ENCODE measurements at places on chromosomes 11 and 22.
A peak's percentile ranks its signal among the peaks of the same experiment; 100 is the strongest.

DNA sequence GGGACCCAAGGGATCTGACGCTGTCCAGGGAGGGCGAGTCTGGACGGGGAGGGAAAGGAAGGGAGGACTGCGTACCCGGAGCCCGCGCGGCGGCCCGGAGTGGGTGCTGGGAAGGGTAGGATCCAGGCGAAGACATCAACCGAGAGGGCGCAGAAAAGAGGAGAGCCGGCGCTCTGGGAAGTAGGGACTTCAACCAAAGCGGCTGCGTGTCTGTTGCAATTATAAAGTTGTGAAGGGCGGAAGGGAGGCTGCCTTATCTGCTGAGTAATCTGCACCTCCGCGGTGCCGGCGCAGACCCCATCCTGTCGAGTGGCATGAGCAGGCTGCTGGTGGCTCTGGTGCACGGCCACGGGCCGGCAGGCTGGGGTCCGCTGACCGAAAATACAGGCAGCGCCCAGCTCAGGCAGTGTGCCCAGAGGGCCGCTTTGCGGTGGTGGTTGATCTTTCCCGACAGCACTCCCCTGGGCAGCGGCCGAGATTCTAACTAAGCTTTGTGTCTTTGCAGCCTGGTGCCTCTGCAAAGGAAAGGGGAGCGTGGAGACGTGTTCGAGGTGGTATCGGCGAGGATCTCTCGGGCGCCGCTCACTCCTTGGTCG lies 978 bp downstream of the C11orf87 start:
- DNase-seq = peak; percentile 70

DNA sequence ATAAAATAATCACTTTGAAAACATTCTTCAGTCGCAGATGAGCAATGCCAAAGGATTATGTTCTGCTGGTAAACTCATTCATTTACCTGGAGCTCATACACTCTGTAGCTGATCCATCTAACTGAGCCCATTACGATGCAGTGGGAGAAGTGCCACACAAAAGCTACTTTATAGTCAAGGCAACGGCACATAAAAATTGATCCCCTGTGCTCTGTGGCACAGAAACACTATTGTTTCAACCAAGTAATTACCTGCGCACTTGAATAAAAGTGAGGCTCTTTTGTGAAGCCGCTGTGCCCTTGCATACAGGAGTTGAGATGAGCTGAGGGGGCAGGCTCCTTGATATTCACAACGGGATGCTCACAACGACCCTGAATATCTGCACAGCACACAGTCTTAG lies 7.2 kb downstream of the DKK3 start:
- no peak for DNase-seq

DNA sequence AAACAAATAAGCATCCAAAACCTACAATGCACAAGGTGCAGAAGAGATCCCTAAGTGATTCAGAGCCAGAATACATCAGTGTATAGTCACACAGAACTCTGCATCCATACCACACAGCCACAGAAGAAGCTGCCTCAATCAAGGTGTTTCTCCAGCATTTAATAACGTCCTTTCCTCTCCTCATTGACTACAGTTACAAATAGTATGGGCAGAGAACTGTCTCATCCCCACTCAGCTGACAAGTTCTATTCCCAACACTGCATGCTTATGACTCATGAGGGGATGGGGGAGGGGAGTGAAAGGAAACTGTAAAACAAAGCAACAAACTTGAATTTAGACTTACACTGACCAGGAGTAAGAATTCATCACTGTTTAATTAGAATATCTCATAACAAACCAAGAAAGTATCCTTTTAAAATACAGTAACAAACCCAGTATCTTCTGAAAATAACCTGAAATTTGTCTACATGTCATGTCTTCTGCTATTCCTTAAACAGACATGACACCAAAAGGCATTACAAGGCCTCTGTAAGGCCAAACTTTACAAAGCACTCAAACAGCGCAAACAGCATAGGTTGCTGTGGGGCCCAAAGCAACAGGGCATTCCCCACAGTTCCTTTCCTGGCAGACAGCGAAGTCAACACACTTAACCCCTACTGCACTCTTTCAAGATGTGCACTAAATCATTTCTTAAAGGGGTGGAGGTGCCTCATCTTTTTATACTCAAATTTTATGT lies 29.3 kb downstream of the CELF1 start:
- peak; percentile 67 for DNase-seq

DNA sequence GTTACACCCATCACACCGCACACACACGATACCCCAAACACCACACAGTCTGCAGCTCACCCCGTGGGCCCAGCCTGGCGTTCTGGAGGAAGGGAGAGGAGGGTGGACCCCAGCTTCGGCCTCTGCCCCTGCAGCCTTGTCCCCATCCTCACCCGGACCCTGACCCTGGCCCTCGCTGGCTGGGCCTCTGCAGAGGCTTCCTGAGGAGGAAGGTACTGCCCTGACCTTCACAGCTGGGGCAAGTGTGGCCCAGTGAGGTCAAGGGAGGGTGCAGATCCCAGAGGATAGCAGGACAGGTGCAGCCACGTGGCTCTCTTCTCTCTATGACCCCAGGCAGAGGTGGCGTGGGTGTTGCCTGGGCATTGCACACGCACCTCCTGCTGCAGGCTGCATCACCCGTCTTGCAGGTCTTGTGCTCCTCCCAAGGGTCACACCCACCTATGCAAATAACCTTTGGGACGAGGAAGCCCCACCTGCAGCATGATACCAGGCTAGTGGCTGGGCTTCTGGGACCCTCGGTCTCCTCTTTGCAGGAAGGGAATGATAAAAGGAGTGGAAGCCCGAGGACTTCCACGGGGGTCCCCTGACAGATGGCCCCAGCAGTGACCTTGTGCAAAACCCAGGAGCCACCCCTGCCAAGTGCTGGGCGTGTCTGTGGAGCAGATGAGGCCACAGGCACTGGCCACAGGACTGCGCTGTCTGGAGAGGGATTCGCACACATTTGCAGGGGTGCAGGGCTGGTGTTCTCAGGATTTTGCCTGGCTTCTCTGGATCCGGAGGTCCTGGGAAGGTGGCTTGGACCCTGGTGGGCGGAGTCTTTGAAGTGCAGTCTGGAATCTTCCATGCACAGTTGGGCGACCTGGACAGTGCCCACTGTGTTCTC lies 1241.5 kb downstream of the BRD1 start:
- no peak for DNase-seq

GRCh38 chr11:1256257-1257045 lies 33.6 kb downstream of the MUC5B start:
- DNase-seq = no peak

GRCh38 chr11:65558002-65558929 lies at the start of gene LTBP3:
Gene LTBP3 (minus strand): TSS chr11:65558359. CDS start chr11:65557959, 400 bp downstream.
- DNase-seq = peak; percentile 90

GRCh38 chr11:30392221-30392784 lies 69.4 kb downstream of the ARL14EP start:
- DNase-seq = peak; percentile 81

DNA sequence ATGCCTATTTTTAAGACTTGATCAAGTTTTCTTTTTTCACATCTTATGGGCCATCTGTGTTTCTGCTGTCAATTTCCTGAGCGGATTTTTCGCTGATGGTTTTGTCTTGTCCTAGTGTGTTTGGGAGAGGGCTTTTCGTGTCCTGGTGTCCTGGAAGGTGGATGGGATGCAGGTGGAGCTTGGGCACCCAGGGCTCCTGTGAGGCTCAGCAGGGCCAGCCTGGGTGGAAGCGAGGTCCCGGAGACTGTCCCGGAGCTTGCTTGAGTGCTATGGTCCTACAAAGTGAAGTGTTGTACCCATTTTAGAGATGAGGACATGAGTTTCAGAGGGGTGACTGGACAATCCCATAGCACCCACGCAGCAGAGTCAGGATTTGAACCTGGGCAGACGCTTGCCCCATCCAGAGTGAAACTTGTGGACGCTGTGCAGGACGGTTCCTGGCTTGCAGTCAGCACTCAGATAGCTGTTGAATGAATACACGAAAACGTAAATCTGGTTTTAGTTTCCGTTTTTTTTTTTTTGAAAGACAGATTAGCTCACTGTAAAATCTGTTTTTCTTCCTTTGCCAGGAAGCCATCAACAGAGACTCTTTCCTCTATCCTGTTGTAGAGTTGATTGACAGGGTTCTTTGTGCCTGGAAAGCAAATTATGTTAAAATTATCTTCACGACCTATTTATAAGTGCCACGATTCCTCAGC lies 64.1 kb downstream of the TBC1D22A start:
- no peak for DNase-seq

DNA sequence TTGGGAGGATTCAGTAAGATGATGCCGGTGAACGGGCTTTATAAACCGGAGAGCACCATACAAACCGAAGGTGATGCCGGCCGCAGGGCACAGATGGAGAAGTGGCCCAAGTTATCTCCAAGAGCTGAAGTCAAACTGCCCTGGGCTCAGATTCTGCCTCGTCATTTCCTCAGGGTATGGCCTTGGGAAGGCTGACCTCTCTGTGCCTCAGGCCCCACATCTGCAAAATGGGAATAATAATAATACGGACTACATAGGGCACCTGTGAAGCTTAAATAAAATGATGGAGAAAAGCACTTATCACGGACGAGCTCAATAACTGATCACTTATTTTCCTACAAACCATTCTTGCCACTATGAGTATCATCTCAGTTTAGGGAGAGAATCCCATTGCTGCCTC lies 29.9 kb downstream of the DSCAML1 start:
- no peak for DNase-seq

DNA sequence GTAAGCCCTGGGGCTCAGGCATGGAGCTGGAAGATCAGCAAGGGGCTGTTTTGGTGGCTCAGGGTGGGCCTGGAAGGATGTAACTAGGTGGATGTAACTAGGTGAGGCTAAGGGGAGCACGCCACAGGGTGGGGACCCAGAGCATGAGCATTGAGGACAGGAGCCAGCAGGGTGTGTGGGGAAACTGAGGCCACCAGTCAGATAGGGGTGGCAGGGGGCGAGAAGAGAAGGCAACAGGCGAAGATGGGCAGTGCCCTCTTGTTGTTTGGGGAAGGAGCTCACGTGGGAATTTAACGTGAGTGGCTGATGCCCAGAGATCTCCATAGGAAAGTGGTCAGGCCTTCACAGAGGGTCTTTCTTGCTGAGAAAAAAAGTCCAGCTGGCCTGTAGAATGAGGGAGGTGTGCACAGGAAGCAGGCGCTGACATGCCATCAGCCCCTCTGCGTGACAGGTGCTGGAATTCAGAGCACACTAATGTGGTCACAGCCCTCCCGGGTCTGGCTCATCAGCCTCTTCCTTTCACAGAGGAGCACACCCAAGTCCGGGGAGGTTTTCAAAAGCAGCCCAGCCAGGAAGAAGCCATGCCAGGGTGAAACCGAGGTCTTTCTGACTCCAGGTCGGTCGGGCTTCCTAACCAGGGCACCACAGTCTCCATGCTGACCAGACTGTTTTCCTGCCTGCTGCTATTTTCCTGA lies 54.6 kb upstream of the PAX6 start:
- DNase-seq = no peak

DNA sequence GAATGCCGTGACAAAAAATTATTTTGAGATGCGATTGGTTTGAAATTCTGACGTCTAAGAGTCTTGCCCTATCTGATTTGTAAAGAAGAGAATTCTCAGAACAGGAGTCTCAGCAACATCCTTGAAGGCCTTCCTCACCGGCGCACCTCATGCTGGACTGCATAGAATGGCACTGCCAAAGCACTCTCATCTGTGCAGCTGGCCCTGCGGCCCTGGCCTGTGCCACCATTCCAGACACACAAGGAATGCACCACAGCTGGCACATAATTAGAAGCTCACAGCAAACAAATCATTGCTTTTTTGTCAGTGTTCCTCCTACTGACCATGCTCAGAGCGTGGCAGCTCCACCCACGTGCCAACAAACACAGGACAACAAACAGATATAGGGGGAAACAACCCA lies 166.0 kb downstream of the KIRREL3 start:
- no peak for DNase-seq

DNA sequence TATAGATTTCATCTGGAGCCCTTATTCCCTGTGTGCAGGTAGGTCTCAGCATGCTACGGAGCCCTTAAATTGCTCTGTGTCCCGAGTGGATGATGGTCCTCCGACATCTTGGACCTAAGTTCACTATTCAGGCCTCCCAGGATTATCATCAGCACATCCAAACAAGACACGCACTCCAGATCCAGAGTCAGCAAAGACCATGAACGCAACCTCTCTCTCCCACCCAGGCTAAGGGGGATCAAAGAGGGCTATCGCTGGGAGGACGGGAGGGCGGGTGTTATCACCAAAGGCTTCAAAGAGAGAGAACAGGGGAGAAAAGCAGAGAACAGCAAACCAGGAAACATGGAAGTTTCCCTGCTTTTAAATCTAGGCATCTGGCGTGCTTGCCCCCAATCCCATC lies 659.4 kb downstream of the TBC1D22A start:
- no peak for DNase-seq

DNA sequence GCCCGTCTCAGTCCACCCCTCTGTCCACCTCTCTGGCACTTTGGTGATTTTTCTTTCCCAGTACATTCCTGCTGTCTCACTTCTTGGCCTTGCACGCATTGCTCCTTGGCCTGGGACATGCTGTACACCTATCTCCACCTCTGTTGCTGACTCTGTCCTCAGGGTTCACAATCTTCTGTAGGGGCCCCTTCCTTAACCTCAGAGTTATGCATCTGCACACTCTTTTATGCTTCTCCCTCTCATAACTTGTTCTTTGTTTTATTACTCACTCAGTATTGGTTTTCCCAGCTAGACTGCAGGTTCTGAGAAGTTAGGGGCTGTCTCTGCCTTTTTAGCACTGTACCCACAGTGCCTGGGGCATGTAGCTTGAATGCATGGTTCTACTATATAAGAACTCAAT lies 139.1 kb upstream of the MTMR2 start:
- DNase-seq = no peak

DNA sequence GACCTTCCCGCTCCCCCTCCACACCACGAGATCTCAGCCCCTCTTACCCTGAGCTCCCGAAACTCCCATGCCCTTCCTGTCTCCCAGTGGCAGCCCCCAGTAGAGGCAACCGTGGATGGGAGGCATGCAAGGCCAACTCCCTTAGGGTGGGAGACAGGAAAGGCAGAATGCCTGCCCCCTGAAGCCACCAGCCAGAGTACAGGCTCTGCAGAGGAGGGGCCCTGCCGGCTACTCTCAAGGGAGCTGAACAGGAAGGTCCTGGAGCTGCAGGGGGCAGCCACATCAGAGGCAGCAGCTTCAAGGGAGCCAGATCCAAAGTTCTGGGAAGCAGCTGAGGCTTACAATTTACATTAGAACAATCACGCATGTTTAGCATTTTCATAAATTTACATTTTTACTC lies 38.3 kb downstream of the PDE2A start:
- DNase-seq = no peak

DNA sequence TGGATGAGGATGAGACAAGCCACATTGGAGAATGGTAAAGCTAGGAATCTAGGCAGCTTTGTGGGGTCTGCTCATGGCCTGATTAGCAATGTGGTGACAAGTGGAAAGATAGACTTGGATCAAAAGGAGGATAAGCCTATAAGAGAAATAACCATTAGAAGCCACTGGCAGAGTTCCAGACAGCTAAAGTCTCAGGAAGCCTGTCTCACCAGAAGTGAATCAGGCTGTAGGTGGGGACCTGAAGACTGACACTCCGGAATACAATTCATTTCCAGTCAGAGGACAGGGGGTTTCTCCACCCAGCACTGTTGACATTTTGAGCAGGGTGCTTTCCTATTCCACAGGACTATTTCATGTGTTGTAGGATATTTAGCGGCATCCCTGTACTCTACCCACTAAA lies 129.7 kb downstream of the ARHGAP42 start:
- no peak for DNase-seq

All from eye (tissue), 1 donor.